ENCODE measurements at places on chromosomes 11 and 22. TPM values are rescaled to one million over a fixed set of nuclear protein-coding genes. Genes with fewer than 3 reads are reported as not detected.

The FAM180B gene
- 0.66 TPM for total RNA-seq

DNA sequence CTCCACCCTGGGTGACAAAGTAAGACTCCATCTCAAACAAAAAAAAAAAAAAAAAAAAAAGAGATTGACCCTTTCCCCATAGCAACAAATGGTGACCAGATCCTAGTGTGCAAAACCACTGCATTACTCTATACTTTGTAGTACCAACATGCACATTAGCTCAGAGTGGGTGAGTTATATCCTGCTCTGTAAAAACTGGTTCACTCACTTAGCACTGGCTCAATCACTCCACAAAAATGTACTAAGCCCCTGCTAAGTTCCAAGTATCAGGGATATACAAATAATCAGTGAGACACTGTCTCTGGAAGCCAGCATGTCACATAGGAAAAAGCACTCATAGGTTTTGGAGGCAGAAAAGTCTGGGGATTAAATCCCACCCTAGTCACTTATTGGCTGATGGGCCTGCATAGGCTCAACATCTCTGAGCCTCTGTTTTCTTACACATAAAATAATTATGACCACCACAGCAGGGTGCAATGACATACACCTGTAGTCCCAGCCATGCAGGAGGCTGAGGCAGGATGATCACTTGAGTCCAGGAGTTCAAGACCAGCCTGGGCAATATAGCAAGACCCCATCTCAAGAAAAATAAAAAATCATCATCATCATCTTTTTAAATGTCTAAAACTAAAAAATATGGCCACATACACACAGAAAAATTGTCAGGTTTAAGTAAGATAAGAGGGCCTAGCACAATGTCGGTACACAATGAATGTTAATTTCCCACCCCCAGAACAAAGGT is 11.9 kb downstream of the FAM168A start:
- H3K4me3 ChIP-seq, result no peak overlapping the region
- H3K4me1 ChIP-seq, result no peaks in the 10 kb centered on the region
- H3K27me3 ChIP-seq, result no peaks in the 10 kb centered on the region
- H3K36me3 ChIP-seq, result no peaks in the 10 kb centered on the region
- no peak for DNase-seq
- H3K27ac ChIP-seq, result no peak overlapping the region

- H3K27me3 ChIP-seq, result no peaks in the 10 kb centered on the region
- H3K27ac ChIP-seq, result no peak overlapping the region
- H3K4me1 ChIP-seq, result peaks cover 4% of the 10 kb centered on the region
- DNase-seq, result no peak
- peaks cover 50% of the 10 kb centered on the region for H3K36me3 ChIP-seq
Observed at GRCh38 chr22:20741634-20742581, 32.0 kb upstream of the SERPIND1 start.

GRCh38 chr11:2717561-2718325 is 17.9 kb upstream of the KCNQ1OT1 start:
- no peaks in the 10 kb centered on the region for H3K4me1 ChIP-seq
- no peak overlapping the region for H3K27ac ChIP-seq
- no peaks in the 10 kb centered on the region for H3K27me3 ChIP-seq
- no peaks in the 10 kb centered on the region for H3K36me3 ChIP-seq

The POTEH gene
- not detected for total RNA-seq

The TMEM132A gene
- 9.3 TPM for total RNA-seq

DNA sequence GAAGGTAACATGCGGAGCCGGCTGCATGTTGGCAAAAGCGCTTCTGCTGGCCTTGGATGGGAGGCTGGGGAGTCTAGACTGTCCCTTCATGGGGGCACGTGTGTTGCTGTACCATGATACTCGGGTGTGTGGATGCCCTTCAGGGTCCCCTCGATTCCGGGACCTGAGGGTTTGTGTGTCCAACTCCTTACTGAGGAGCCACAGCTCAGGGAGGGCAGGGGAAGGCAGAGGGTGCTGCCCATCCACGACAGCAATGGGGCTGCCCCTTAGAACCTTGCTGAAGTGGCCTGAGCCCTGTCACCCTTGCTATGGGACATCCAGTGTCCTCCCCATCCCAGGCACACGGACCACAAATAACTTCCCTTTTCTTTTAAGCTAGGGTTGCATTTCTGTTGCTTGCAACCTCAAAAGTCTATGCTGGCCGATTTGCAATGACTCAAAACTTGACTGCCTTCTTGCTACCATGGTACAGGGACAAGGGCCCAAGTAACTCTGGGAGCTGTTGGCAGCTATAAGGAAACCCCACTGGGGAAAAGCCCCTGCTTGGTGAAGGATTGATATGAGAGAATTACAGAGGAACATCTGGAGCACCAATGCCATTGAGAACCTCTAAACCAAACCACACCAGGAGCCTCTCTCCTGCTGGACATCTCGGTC is 43.8 kb downstream of the RTL6 start:
- peaks cover 6% of the 10 kb centered on the region for H3K4me1 ChIP-seq
- no peaks in the 10 kb centered on the region for H3K36me3 ChIP-seq
- no peak overlapping the region for H3K27ac ChIP-seq
- no peak overlapping the region for H3K4me3 ChIP-seq

DNA sequence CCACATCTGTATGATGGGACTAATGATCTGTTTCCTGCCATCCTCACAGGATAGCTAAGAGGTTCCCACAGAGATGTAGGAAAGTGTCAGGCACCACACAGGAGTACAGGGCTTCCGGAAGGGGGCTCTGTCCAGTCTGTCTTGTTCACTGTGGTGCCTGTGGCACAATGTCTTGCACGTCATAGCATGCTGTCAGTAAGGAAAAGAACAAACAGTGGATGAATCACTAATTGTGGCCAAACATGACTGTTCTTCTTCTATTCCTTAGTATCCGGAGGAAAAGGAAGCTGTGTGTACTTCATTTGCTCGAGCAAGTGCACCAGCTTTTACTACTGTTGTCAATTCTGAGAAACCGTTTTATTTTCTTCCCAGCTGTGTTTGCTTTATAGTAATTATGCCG is 73.4 kb upstream of the YWHAH start:
- H3K4me1 ChIP-seq, result no peaks in the 10 kb centered on the region
- DNase-seq, result no peak
- no peak overlapping the region for H3K27ac ChIP-seq
- H3K36me3 ChIP-seq, result peaks cover 54% of the 10 kb centered on the region
- no peaks in the 10 kb centered on the region for H3K27me3 ChIP-seq

DNA sequence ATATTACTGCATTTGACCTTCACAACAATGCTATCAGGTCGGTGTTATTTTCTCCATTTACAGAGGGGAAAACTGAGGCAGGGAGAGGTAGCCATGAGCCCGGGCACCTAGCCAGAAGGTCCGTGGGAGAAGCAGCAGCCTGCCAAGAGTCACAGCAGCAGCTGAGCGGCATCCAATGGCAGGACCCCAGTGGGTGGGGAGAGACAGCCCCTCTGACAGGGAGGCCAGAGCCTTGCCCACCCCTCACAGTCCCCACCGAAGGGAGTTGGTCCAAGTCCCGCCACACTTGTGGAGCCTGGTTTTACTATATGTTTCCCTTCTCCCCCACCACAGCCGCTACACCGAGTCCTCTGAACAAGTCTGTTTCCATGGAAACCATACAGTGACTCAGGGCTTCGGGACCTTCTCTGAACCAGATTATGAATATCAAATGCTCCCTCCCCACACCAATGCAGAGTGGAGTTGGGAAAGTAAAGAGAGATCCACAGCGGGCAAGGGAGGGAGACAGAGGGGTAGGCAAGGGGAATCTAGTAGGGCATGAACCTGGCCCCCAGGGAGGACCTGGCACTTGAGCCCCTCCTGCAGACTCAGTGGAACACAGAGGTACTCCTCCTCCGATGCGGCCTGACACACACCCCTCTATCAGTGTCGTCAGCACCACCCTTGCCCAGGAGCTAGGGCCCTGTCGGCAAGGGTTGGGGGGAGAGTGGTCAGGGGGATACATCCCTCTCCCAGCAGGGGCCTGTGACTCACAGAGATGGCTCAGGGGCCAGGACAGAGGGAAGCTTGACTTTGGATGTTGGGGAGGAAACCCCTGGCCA is 2.5 kb downstream of the CHST1 start:
- H3K27ac ChIP-seq, result no peak overlapping the region
- DNase-seq, result no peak
- H3K36me3 ChIP-seq, result no peaks in the 10 kb centered on the region
- peaks cover 59% of the 10 kb centered on the region for H3K4me1 ChIP-seq

GRCh38 chr11:72848846-72849466 is 34.7 kb downstream of the ATG16L2 start:
- no peaks in the 10 kb centered on the region for H3K27me3 ChIP-seq
- DNase-seq, result no peak
- H3K4me1 ChIP-seq, result no peaks in the 10 kb centered on the region
- peaks cover 24% of the 10 kb centered on the region for H3K36me3 ChIP-seq

GRCh38 chr11:12941671-12942070 is 67.4 kb upstream of the RASSF10 start:
- H3K27ac ChIP-seq, result no peak overlapping the region
- no peaks in the 10 kb centered on the region for H3K4me1 ChIP-seq
- no peaks in the 10 kb centered on the region for H3K27me3 ChIP-seq
- peaks cover 57% of the 10 kb centered on the region for H3K36me3 ChIP-seq
- no peak for DNase-seq
- H3K4me3 ChIP-seq, result no peak overlapping the region

The ADAMTS15 gene
- 6.6 TPM for total RNA-seq

GRCh38 chr22:46563381-46564083 is 26.1 kb upstream of the CELSR1 start:
- peaks cover 13% of the 10 kb centered on the region for H3K4me1 ChIP-seq
- H3K27ac ChIP-seq, result no peak overlapping the region
- no peaks in the 10 kb centered on the region for H3K27me3 ChIP-seq
- H3K36me3 ChIP-seq, result no peaks in the 10 kb centered on the region

GRCh38 chr11:47235163-47235562 is 13.5 kb downstream of the ACP2 start:
- H3K27me3 ChIP-seq, result no peaks in the 10 kb centered on the region
- H3K4me3 ChIP-seq, result no peak overlapping the region
- H3K27ac ChIP-seq, result peak overlapping the region; percentile 20
- no peak for DNase-seq
- H3K36me3 ChIP-seq, result peaks cover 23% of the 10 kb centered on the region
- H3K4me1 ChIP-seq, result peaks cover 11% of the 10 kb centered on the region

GRCh38 chr11:46075168-46075567 is 46.1 kb downstream of the PHF21A start:
- H3K27me3 ChIP-seq, result no peaks in the 10 kb centered on the region
- H3K4me1 ChIP-seq, result peaks cover 34% of the 10 kb centered on the region
- H3K27ac ChIP-seq, result peak overlapping the region; percentile 34
- peaks cover 12% of the 10 kb centered on the region for H3K36me3 ChIP-seq
- H3K4me3 ChIP-seq, result no peak overlapping the region

DNA sequence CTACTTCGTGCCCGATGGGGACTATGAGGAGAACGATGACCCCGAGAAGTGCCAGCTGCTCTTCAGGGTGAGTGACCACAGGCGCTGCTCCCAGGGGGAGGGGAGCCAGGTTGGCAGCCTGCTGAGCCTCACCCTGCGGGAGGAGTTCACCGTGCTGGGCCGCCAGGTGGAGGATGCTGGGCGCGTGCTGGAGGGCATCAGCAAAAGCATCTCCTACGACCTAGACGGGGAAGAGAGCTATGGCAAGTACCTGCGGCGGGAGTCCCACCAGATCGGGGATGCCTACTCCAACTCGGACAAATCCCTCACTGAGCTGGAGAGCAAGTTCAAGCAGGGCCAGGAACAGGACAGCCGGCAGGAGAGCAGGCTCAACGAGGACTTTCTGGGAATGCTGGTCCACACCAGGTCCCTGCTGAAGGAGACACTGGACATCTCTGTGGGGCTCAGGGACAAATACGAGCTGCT is 751 bp downstream of the FIBIN start:
- H3K27me3 ChIP-seq, result no peaks in the 10 kb centered on the region
- peak overlapping the region; percentile 67 for H3K4me3 ChIP-seq
- H3K27ac ChIP-seq, result peak overlapping the region; percentile 92
- no peak for DNase-seq
- no peaks in the 10 kb centered on the region for H3K36me3 ChIP-seq

- DNase-seq, result no peak
- no peaks in the 10 kb centered on the region for H3K27me3 ChIP-seq
- H3K27ac ChIP-seq, result no peak overlapping the region
- H3K4me1 ChIP-seq, result peaks cover 29% of the 10 kb centered on the region
- no peak overlapping the region for H3K4me3 ChIP-seq
Observed at GRCh38 chr22:46551996-46552395, 14.6 kb upstream of the CELSR1 start.

GRCh38 chr22:42714768-42715390 is 5.8 kb downstream of the A4GALT start:
- H3K4me3 ChIP-seq, result no peak overlapping the region
- peak overlapping the region; percentile 68 for H3K27ac ChIP-seq
- no peak for DNase-seq
- no peaks in the 10 kb centered on the region for H3K36me3 ChIP-seq
- peaks cover under 1% of the 10 kb centered on the region for H3K27me3 ChIP-seq

DNA sequence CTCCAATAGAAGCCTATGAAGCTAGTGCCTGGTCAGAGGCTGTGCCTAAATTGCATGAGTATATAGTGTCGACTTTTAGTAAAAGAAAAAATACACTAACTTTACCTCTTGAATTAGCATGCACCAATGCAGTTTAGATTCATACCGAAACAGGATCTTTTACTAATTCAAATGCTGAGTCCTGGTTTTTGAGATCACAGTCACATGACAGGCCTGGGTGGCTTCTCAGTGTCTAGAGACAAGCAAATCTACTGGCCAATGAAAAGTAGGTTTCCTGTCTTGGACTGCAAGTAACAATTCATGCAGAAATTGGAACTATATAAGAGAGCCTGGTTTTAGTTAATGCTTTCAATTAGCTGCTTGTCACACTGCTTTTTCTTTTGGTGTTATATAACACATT is 7.2 kb downstream of the ARHGEF12 start:
- no peak overlapping the region for H3K27ac ChIP-seq
- no peak overlapping the region for H3K4me3 ChIP-seq
- H3K4me1 ChIP-seq, result peaks cover 92% of the 10 kb centered on the region
- DNase-seq, result no peak

GRCh38 chr11:58905011-58905720 is 34.1 kb upstream of the GLYATL1 start:
- peak overlapping the region; percentile 42 for H3K27ac ChIP-seq
- peak; percentile 60 for DNase-seq
- no peaks in the 10 kb centered on the region for H3K36me3 ChIP-seq
- peaks cover 3% of the 10 kb centered on the region for H3K27me3 ChIP-seq
- peak overlapping the region; percentile 35 for H3K4me3 ChIP-seq
- peaks cover 12% of the 10 kb centered on the region for H3K4me1 ChIP-seq

The GDPD4 gene
- not detected for total RNA-seq

- no peaks in the 10 kb centered on the region for H3K27me3 ChIP-seq
- H3K36me3 ChIP-seq, result peaks cover 63% of the 10 kb centered on the region
- no peak overlapping the region for H3K4me3 ChIP-seq
- no peak for DNase-seq
Observed at GRCh38 chr11:108278546-108278945, 55.7 kb downstream of the ATM start.

The MYRF gene
- 0.46 TPM for total RNA-seq

Data from esophagus muscularis mucosa (tissue), 4 donors.